ENCODE measurements at places on chromosomes 1 and 21. TPM values are rescaled to one million over a fixed set of nuclear protein-coding genes. Genes with fewer than 3 reads are reported as not detected.

UTS2 gene
- total RNA-seq, result not detected

KMO gene
- 0.47 TPM for total RNA-seq

ANGPTL1 gene
- total RNA-seq, result 2.7 TPM

NCF2 gene
- 4.8 TPM for total RNA-seq

TLCD4 gene
- 20.9 TPM for total RNA-seq

SHE gene
- 2.0 TPM for total RNA-seq

A3GALT2 gene
- total RNA-seq, result not detected

EPS15 gene
- 189 TPM for total RNA-seq

AADACL4 gene
- total RNA-seq, result not detected

GPA33 gene
- total RNA-seq, result not detected

GRCh38 chr1:227632325-227632724 lies 69.0 kb downstream of the ZNF678 start:
- DNase-seq, result no peak

DNA sequence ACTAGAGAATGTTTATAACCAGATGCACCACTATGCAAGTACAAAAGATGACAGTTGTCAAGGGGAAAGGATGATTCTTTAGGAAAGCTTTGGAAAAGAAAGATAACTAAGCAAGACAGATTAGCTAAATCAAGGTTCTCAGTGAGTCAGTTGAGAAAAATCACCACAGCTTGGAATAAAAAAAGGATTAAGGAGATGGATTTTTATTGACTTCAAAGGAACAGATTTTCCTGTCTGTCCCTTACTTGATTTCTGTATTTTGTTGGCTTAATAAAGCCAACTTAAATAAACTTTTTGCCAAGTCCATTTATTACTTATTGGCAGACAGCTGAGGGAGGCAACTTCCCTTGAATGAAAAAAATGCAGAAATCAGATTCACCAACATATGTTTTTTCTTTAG lies 93.9 kb downstream of the NR5A2 start:
- DNase-seq, result no peak

DNA sequence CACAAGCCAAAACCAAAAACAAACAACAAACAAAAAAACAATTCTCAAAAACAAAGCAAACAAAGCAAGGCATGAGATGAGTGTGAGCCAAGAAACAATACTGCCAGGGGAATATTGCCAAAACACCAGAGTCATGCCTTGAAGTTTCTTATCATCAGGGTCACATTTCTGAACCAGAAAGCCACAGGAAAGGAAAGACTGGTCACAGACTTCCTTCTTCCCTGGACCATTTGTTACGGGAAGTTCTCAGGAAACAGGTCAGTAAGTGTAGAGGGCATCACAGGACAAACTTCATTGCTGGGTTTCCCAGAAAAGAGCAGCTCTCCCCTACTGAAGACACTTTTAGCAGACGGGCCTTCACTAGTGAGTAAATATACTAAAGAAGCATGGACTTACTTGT lies 191.2 kb downstream of the GABPA start:
- DNase-seq, result no peak

- DNase-seq, result no peak
These were observed 118.6 kb downstream of the LRIG2 start for GRCh38 chr1:113191579-113192076.

DNA sequence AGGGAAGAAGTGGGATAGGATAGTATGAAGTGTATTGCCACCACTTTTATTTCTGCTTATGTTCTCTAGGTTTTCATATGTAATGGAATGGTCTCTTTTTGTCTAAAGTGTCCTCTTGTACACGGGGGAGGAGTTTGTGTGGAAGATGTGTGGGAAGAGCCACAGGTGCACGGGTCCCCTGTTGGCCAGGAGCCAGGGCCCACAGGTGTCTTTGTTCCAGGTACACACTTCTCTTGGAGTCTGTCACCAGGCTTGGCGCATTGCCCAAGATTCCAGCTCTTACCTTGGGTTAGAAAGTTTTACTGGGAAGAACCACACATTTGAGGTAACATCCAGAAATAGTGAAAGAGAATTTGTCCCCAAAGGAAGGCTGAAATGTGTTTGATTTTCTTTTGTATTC lies 10.5 kb downstream of the TENT5C start:
- no peak for DNase-seq

DNA sequence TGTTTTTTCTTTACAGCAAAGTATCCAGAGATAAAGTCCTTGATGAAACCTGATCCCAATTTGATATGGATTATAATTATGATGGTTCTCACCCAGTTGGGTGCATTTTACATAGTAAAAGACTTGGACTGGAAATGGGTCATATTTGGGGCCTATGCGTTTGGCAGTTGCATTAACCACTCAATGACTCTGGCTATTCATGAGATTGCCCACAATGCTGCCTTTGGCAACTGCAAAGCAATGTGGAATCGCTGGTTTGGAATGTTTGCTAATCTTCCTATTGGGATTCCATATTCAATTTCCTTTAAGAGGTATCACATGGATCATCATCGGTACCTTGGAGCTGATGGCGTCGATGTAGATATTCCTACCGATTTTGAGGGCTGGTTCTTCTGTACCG lies 6.5 kb downstream of the DEGS1 start:
- no peak for DNase-seq

GRCh38 chr1:33519240-33519884 lies 46.9 kb downstream of the ZSCAN20 start:
- no peak for DNase-seq

DNA sequence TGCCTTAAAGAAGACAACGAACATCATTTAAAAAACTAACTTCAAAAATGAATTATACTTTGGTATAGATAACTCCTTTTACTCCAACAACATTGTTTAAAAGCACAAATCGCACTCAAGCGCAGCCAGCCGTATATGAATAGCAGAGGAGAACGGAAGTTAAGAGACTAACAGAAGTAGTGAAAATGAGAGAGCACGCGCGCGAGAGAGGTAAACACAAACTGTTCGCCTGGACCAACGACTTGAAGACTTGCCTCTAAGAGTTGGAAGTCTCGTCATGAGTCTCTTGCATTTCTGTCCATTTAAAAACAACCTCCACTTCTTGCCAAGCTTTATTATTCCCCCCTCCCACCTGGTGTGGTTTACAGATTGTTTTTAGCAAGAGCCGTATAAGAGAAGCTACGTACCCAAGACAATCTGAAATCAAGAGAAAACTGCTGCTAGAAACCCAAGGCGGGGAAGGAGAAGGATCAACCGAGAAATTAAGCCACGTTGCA lies 479 bp downstream of the SELENOF start:
- DNase-seq, result no peak

GRCh38 chr1:154427173-154428139 lies 22.3 kb downstream of the IL6R start:
- DNase-seq, result no peak

DNA sequence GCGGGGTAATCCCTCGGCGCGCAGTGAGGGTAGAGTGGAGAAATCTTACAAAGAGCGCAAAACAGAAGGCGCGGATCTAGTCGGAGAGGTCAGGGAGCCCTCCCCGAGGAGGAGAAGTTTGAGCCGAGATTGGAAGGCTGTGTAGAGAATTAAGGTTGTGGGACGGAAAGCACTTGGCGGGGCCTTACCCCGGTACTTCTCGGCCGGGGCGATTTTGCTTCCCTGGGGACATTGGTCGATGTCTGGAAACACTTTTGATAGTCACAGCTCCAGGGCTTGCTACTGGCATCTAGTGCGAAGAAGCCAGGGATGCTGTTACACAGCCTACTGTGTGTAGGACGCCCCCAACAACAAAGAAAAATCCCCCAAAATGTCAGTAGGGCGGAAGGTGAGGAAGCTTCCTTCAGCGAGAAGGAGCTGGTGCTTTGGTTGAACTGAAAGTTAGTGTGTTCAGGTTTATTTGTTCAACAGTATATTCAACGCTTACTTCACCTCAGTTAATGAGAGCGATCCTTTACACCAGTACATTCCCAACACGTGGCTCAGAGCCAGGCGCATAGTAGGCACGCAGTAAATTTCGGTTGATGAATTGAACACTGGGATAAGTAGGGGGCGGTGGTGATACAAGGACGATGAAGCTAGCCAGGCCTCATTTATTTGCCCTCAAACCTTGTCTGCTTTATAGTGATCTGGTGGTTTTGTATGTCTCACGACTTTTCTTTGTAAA lies 807 bp downstream of the CEP85 start:
- DNase-seq, result no peak

GRCh38 chr1:22556391-22557104 lies 6.7 kb upstream of the EPHA8 start:
- DNase-seq, result no peak

- no peak for DNase-seq
These were observed 4.2 kb upstream of the PMVK start for GRCh38 chr1:154940651-154941194.

- DNase-seq, result no peak
These were observed 1.4 kb downstream of the EIF4G3 start for GRCh38 chr1:21175324-21175669.

DNA sequence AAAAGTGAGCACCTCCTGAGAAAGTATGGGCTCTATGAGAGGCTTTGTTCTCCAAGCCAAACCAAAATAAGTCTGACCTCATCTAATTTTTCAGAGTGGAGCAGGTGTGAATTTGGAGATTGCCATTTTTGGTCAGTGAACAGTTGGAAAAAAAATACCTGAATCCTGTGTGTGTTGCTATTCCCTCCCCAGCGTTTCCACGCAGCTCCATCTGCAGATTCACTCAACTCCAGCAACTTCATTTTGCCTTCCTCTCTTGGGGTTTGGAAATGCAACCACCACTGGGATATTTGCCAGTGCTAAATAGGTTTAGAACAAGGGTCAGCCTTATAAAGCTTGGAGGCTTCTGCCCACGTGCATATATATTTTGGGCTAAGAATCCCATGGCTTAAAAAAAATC lies 11.2 kb downstream of the CASQ2 start:
- DNase-seq, result no peak

- no peak for DNase-seq
These were observed 16.7 kb upstream of the DISP1 start for GRCh38 chr1:222798116-222798515.

GRCh38 chr1:55816456-55817426 lies 601.6 kb upstream of the USP24 start:
- DNase-seq, result no peak

DNA sequence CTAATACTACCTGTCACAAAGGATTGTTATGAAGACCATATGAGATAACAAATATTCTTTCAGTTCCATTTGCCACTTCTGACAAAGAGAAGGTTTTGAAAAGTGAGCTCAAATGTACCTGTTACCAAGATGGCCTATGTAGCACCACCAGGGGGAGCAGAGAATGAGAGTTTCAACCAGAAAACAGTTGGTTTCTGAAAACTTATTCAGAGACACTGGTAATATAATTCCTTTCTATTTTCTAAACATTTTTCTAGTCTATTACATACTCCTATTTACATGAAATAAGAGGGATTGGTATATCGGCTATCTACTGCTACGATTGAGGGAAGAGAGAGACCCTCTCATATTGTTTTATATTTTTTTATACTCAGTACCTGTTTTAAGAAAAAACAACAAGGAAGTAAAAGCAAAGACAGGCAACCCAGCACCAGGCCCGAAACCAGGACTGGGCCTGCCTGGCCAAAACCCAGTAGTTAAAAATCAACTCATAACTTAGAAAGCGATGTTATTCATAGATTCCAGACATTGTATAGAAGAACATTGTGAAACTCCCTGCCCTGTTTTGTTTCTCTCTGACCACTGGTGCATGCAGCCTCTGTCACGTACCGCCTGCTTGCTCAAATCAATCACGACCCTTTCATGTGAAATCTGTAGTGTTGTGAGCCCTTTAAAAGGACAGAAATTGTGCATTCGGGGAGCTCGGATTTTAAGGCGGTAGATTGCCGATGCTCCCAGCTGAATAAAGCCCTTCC lies 48.3 kb downstream of the IL23R start:
- no peak for DNase-seq

- DNase-seq, result no peak
These were observed 14.6 kb upstream of the AHDC1 start for GRCh38 chr1:27618341-27619082.
